A549 treated with DMSO at 1 μM for 4 hours (cell line): ENCODE measurements at places on chromosomes 1 and 21. TPM values are rescaled to one million over a fixed set of nuclear protein-coding genes. Genes with fewer than 3 reads are reported as not detected.

ADAM30 gene
- total RNA-seq = not detected in 5 replicates

ADAMTS5 gene
- not detected in 5 replicates for total RNA-seq

HSD3B2 gene
- total RNA-seq = not detected in 5 replicates

RGS4 gene
- 0.07 to 0.39 TPM (median 0.16 TPM) in 4 of 5 replicates, not detected in the other for total RNA-seq

KCNE1 gene
- 0.05 to 0.09 TPM in 2 of 5 replicates, not detected in the others for total RNA-seq

AVPR1B gene
- not detected in 5 replicates for total RNA-seq

TEX38 gene
- 0.16 TPM in 1 of 5 replicates, not detected in the others for total RNA-seq

ELAPOR1 gene
- 0.41 to 0.96 TPM (median 0.55 TPM) in 5 replicates for total RNA-seq

SLC45A1 gene
- 2.6 to 3.8 TPM (median 2.9 TPM) in 5 replicates for total RNA-seq

TCHHL1 gene
- not detected in 5 replicates for total RNA-seq

UBE2U gene
- total RNA-seq = not detected in 5 replicates

NPHS2 gene
- total RNA-seq = not detected in 5 replicates

OVAAL gene
- not detected in 5 replicates for total RNA-seq

TRPM2 gene
- total RNA-seq = 5.9 to 12.8 TPM (median 9.0 TPM) in 5 replicates

NID1 gene
- total RNA-seq = 5.2 to 8.9 TPM (median 8.2 TPM) in 5 replicates

MSH4 gene
- 0.02 to 0.07 TPM (median 0.03 TPM) in 3 of 5 replicates, not detected in the others for total RNA-seq

PRR9 gene
- total RNA-seq = not detected in 5 replicates

MTARC2 gene
- total RNA-seq = 9.9 to 12.3 TPM (median 11.5 TPM) in 5 replicates

RAB7B gene
- 1.4 to 2.9 TPM (median 1.8 TPM) in 5 replicates for total RNA-seq

RASAL2 gene
- total RNA-seq = 19.2 to 25.4 TPM (median 21.6 TPM) in 5 replicates

SLAMF8 gene
- not detected in 5 replicates for total RNA-seq

RBP7 gene
- 4.9 to 6.4 TPM (median 5.6 TPM) in 5 replicates for total RNA-seq

PDC gene
- total RNA-seq = not detected in 5 replicates

KRTAP7-1 gene
- not detected in 5 replicates for total RNA-seq

SEC22B gene
- total RNA-seq = 8.0 to 9.5 TPM (median 8.4 TPM) in 5 replicates

MAP1LC3C gene
- total RNA-seq = 0.18 to 0.26 TPM (median 0.24 TPM) in 5 replicates

AMY2A gene
- total RNA-seq = not detected in 5 replicates

PTPN7 gene
- total RNA-seq = 0.05 to 0.11 TPM in 2 of 5 replicates, not detected in the others

DYNLT4 gene
- 0.35 to 1.3 TPM (median 0.75 TPM) in 5 replicates for total RNA-seq

CYP4A22 gene
- not detected in 5 replicates for total RNA-seq

PPIAL4G gene
- not detected in 5 replicates for total RNA-seq

PLXNA2 gene
- 0.48 to 0.94 TPM (median 0.86 TPM) in 5 replicates for total RNA-seq

RNF186 gene
- total RNA-seq = not detected in 5 replicates

XCL2 gene
- total RNA-seq = not detected in 5 replicates
